ENCODE measurements at places on chromosomes 6 and 20. TPM values are rescaled to one million over a fixed set of nuclear protein-coding genes. Genes with fewer than 3 reads are reported as not detected.

TSPO2 gene
- total RNA-seq: not detected

LRRN4 gene
- total RNA-seq: 1.2 TPM

BANF2 gene
- total RNA-seq: not detected

GSS gene
- total RNA-seq: 18.7 TPM

ANKRD66 gene
- total RNA-seq: not detected

OR2H1 gene
- total RNA-seq: not detected

F13A1 gene
- total RNA-seq: 56.8 TPM

OOEP gene
- total RNA-seq: not detected

CEBPB gene
- 15.6 TPM for total RNA-seq

MDC1 gene
- total RNA-seq: 3.1 TPM

PBOV1 gene
- not detected for total RNA-seq

SYCP2L gene
- total RNA-seq: not detected

OXT gene
- total RNA-seq: not detected

C6orf58 gene
- not detected for total RNA-seq

RAB32 gene
- total RNA-seq: 53.8 TPM

GTSF1L gene
- not detected for total RNA-seq

SLC26A8 gene
- total RNA-seq: 0.07 TPM

SLC17A3 gene
- not detected for total RNA-seq

CD24 gene
- 5.1 TPM for total RNA-seq

FAM210B gene
- total RNA-seq: 40.4 TPM

DIDO1 gene
- 91.8 TPM for total RNA-seq

TM9SF4 gene
- 20.6 TPM for total RNA-seq

DNAH8 gene
- total RNA-seq: 0.69 TPM

C20orf204 gene
- total RNA-seq: 1.9 TPM

EYA4 gene
- total RNA-seq: 2.0 TPM

TRIM10 gene
- 0.69 TPM for total RNA-seq

ISM1 gene
- total RNA-seq: not detected

KCNQ5 gene
- 2.4 TPM for total RNA-seq

DNMT3B gene
- 0.26 TPM for total RNA-seq

MOCS1 gene
- 10.2 TPM for total RNA-seq

BTNL2 gene
- not detected for total RNA-seq

OR2H2 gene
- not detected for total RNA-seq

HLA-B gene
- 134 TPM for total RNA-seq

ABT1 gene
- 15.6 TPM for total RNA-seq

CLVS2 gene
- 0.14 TPM for total RNA-seq

FOXP4 gene
- 14.1 TPM for total RNA-seq

C6orf15 gene
- total RNA-seq: not detected

MLN gene
- total RNA-seq: not detected

PMEPA1 gene
- total RNA-seq: 51.9 TPM

C20orf202 gene
- not detected for total RNA-seq

CRISP3 gene
- not detected for total RNA-seq

PTCRA gene
- total RNA-seq: 2.0 TPM

ASCC3 gene
- total RNA-seq: 92.4 TPM

EPPIN gene
- total RNA-seq: 0.97 TPM

KATNA1 gene
- 80.2 TPM for total RNA-seq
